ENCODE measurements at places on chromosomes 13 and 19.

DNA sequence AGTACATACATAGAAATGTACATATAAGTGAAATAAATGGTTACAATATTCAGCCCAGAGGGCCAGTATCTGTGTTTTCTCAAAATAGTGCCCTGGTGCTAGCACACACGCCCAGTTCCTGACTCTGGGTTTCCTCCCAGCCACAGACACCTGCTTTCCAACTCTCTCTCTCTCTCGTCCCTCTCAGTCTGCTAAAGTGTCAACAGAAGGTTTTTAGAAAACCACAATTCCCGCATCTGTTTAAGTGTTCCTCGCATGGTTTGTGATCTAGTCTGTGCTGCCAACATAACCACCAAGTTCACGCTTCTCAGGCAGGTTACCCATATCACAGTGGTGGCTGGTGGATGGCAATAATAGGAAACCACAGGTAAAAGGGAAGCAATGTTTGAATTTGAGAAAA lies 17.8 kb upstream of the UPF3A start:
- no peak for DNase-seq

DNA sequence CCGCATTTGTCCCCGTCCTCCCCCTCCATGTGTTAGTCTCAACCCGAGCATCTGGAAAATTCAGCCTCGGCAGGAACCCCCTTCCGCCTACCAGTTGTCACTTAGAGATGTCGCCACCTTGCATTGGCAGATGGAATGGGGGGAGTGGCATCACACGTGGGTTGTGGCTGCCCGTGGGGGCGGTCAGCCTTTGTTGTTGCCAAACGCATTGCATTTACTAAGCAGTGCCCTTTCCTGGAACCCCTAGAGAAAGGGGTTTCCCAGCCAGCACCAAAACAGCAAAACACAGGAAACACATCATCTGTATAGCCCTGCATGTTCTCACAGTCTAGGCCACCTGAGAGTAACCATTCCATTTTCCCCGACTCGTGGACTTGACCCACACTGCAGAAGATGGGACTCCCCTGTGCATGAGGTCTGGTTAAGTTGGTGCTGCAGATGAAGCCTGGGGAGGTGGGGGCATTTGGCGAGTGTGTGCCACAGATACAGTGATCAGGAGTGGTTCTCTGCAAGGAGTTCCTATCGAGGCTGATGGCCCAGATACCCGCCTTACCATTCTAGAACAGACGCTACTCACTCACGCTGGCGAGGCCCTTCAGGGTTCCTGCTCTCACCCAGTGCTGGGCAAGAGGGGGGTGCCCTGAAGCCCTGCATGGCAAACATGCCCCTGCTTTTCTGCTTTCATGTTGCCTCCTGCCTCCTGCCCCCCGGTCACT lies 38.3 kb downstream of the TMED1 start:
- DNase-seq = peak; percentile 96

DNA sequence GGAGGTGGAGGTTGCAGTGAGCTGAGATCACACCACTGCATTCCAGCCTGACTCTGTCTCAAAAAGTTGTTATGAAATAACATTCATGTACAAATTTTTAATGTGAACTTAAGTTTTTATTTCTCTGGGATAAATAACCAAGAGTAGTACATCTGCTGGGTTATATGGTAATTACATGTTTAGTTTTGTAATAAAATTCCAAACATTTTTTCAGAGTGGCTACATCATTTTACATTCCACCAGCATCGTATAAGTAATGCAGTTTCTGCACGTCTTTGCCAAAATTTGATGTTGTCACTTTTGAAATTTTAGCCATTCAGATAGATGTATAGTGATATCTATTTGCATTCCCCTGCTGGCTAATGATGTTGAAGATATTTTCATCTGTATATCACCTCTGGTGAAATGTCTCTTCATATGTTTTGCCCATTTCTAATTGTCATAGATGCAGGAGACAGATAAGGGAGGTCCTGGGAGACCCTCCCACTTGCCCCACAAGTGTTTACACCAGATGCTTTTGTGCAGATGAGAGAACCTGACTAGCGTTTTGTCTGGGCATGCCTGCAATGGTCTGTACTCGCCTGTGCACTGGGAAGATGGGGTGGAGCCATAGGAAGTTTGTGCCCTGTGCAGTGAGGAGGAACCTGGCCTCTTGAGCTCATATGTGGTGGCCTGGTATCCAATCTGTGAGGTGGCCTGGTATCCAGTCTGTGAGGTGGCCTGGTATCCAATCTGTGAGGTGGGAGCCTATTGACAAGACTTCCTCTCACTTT lies 12.7 kb upstream of the KBTBD6 start:
- DNase-seq = no peak

DNA sequence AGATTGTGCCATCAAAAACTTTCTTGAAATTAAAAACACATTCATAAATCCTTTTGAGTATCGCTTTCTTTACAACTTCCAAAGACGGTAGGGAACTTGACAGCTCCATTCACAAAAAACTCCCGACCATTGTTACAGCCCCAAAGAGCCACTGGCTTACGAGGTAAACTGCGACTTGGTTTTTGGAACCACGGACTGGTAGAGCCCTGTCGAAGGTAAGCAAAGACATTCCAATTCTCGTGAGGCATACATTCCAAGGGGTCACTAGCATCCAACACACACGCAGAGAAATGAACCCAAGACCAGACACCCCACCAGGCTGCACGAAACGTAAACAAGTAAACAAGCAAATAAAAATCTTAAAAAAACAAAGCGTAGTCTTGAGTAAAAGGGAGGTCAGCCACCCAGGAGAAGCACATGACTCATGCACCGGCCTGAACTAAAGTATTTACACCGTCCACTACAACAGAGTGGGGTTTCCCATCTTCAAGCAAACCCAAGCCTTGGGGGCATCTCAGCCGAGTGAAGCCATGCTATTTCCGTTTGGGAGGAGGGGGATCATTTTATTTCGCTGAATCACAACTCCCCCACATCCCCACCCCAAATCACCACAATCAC lies 1.4 kb downstream of the BRD4 start:
- DNase-seq = peak; percentile 29

DNA sequence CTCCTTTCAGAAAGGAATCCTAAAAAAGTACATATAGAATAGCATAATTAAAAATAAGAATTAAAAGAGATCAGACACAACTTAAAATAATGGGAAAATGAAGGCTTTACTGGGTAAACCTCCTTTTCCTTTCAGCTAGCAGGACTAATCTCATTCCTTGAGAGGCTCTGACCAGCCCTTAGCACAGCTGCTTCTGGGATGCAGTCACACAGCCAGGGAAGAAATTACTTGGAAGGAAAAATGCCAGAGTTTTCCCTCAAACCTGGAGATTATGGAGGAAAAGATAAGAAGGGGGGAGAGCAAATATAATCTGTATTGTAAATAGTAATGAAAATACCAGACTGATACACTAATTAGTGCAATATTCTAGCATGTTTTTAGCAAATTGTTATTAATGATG lies 91.8 kb downstream of the LRCH1 start:
- DNase-seq = no peak

DNA sequence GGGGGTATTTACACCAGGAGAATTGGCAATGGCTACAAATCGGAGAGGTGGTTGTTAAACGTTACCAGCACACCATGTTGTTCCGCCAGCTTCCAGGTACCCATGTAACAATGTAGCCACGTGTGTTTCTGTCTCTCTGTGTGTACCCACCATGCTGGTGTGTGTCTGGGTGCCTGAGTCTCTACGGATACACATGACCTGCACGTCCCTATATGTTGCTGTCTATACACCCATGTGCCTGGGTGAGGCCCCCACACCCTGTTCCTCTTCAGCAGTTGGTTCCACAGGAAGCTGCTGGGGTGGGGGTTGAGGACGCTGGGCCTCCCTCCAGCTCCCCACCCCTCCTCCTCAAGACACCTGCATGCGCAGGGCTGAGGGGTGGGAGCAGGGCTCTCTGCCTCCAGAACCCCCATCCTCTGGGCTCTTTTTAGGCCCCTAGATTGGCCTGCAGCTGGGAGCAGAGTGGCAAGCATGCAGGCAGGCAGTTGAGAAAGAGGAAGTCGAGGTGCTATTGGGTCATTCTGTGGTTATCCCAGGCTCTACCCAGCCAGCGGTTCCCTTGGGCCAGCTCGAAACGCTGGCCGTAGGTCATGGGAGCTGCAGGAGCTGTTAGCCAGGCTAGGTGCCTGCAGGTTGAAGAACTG lies at the start of gene ARHGEF18:
Gene ARHGEF18 (plus strand): TSS at position 351 of the 644 bp plus-strand sequence. CDS start 13,954 bp downstream, outside the sequence.
- DNase-seq = peak; percentile 75

DNA sequence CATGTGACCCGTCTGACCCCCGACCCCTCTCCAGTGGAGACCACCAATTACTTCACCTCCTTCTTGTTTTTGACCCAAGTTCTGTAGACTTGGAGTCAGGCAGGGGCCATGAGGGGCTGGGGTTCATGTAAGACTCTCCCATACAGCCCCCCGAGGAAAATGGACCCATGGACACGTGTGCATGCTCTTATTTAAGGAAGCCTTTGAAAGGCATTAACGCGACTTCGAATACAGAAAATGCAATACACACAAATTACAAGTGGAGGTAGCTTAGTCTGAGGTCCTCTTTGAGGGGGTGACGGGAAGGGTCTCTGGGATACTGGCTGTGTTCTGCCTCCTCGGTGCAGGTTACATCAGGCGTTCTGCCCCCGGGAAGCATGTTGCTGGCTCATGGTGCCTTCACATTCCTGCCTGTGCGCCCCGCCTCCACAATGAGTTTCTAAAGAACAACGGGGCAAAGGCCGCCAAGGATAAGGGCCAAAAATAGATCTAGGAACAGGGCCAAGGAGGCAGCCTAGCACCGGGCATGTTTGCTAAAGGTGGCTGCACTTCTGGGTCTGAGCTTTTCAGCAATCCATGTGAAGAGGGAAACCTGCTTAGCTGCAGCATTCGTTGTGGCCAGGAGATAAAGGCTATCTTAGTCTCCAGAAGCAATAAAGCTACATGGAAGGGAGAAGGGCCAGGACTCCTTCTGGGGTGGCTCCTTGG lies 54.5 kb downstream of the RAB20 start:
- DNase-seq = no peak

GRCh38 chr19:13615890-13616289 lies 109.6 kb upstream of the CACNA1A start:
- no peak for DNase-seq

GRCh38 chr19:17868669-17869068 lies 3.1 kb upstream of the SLC5A5 start:
- no peak for DNase-seq

DNA sequence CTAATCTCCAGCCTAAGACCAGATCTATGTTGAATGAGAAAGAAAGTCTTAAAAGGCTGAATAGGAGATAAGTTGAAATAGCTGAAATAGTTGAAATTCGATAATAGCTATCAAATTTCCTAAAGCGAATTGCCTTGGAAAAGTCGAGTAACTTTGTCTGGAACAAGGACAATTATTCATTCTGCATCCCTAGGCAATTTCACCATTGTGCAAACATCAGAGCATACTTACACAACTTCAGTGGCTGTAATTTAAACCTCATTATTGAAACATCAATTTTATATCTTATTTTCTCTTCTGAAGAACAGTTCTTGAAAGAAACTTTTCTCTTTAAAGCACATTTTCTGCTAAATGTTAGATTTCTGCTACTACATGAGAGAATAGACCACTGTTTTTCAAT lies 13.6 kb downstream of the TNFSF13B start:
- no peak for DNase-seq

All from activated naive CD4-positive, alpha-beta T cell treated with anti-CD3 and anti-CD28 coated beads for 36 hours (primary cell).